T1000 (cell line): ENCODE measurements at places on chromosomes 2 and 18.

DNA sequence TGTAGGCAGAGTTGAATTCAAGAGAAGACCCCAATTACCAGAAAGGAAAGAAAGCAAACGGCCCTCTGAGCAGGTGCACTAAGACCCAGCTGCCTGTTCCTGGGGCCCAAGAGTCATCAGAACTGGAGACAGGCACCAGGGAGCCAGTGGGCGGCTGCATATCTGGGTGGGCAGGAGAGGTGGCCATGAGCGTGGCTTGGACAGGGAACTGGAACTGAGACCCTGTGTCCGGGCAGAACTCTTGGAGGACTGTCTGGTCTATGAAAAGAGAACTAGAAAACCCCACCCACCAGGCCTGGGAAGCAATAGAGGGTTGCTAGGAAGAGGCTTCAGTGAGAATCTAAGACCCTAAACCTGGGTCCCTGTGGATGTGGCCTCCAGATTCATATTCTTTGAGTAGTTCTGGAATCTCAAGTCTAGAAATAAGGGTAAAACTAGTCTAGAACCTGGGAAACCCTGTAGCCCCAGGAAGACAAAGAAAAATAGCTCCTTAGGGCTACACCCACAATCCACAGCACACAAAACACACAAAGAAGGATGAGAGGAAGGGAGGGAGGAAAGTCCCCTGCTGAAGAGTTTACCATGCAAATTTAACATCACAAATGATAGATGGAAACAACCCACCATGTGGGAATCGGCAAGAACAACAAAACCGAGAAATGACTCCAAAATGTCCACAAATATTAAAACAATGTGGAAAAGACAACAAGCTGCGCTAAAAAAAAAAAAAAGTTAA lies 147.0 kb downstream of the HDAC4 start:
- no peak for DNase-seq

DNA sequence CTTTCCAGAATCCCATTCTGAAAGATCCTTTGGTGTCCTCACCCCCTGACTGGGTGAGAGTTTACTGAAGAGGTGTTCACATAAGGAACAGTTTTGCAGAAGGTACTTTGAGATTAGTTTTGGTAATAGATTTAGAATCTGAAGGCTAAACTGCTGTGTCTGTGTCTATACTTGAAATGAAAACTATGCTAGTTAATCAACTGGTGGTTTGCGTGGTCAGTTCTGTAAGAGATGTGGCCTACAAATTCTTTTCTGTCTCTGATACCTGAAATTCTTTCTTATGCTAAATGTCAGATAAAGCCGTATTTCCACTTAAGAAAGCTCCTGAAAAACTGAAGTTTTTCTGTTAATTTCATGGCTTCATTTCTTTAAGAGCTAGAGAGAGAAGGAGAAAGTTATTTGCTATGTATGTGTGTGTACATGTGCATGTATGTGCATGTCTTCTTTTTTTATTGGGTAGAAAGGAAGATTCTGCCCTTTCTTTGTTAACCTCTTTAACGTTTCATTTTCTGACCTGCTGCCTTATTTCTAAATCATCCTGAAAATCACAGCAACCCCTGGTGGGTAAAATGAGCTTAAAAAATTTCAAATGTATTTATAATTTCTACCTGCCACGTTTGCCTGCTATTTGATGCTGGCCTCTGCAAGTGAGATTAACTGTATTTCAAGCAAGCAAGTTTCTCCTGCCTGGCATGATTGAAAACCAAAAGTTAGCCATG lies 552.0 kb upstream of the NRP2 start:
- DNase-seq = no peak

DNA sequence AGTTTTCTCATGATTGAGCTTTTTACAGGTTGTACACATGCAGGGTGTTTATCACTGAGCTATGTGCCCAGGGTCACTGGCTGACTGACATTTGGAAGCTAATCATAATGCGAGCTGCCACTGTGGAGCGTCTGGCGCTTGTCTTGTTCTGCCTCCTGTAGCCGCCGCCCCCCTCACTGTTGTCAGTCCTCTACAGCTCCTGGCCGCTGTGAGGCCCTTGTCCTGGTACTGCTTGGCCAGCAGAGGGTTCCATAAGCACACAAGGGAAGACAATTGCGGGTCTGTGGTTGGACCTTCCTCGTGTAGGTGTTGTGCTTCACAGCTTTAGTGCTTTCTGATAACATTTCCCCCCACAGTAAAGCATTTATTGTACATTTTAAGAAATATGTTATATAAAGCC lies 105.6 kb upstream of the LDLRAD4 start:
- DNase-seq = no peak

GRCh38 chr2:151905963-151906632 lies 77.9 kb upstream of the ARL5A start:
- no peak for DNase-seq

DNA sequence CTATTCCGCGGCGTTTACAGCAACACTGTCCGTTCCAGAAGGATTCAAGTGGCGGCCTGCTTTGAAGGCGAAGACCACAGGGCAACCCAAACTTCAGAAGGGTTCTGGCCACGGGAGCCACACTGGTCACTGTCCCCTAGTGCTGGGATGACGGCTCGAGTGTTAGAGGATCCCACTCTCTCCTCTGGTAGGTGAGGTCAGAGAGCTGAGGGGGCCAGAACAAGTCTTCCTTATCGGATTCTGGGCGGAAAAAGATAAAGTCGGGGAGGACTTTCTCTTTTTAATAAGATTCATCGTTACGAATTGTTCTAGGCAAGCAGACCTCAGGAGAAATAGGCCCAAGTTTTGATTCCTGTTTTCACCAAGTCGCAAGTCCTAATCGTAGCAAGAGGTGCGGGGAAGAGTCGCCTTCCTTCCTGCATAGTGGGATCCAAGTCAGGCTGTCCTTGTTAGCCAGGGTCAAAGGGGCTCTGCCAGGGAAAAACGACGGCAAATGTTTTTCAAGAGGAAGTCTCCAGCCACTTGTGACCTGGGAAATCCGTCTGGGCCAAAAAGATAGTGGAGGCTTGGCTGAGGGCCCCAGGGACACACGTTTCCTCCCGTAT lies 864 bp upstream of the MYL12A start:
- no peak for DNase-seq

DNA sequence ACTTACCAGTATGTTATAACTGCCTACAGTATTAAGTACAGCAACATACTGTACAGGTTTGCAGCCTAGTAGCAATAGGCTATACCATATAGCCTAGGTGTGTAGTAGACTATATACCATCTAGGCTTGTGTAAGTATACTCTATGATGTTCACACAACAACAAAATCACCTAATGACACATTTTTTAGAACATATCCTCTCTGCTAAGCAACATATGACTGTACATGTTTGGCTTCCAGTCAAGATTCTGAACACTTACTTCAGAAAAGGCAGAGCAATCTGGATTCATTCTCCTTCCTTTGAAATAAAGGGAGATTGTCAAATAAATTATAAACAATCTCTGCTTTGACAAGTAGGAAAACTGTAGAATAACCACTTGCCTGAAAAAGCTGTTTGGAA lies 81.8 kb downstream of the EXOC6B start:
- no peak for DNase-seq

GRCh38 chr2:27573452-27573851 lies 9.4 kb upstream of the ZNF512 start:
- DNase-seq = no peak

DNA sequence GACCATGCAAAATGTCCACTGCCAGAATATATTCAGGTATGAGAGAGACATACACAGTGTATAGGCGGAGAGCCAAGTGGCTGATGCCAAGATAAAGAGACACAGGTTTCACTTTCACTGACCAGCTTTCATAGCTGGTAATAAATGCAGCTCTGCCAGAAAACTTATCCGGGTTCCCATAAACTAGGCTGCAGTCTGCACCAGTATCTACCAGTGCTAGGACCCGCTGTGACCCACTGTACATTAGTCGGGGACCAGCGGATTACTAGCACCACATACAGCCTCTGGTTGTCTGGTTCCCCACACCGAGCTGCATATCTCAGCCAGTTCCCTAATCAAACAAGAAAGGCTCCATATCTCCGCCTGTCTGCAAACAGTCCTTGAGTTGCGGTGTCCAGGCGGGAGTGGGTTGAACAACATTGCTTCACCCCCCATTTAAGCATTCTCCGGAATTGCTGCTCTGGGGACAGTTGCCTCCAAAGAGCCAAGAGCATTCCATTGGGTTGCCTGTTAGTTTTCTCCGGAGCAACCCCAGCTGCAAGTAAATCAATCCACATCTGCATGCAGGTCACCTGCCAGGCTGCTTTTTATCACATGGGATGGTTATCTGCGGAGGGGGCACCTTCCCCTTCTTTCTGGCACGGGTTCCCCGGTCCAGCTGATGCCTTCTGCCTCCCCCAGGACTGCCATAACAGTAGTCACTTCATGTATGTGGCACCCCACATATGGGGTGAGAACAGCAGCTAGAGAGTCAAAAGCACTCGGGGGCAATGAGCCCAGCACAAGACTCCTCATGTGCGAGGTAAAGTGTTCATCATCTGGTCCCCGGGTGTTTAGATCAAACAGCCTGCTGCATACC lies 18.0 kb upstream of the KLHL23 start:
- DNase-seq = no peak

DNA sequence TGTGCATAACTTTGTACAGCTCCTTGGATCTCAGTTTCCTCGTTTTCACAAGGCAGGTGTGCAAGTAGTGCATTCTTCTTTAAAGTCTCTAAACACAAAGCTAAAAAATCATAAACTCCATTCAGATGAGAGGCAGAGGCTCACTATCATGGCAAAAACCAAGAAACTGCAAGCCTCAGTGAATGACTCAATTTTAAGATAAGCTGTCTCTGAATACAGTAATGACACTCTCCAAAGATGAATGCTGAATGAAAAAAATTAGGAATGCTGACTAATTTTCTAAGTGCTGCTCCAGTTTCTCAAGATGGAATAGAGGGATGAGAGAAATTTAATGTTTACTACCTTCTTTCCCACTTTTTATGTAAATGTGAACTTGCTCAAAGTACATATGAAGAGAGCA lies 17.2 kb downstream of the B4GALT6 start:
- DNase-seq = no peak

GRCh38 chr2:32940316-32940997 lies 6.3 kb upstream of the LTBP1 start:
- DNase-seq = no peak

DNA sequence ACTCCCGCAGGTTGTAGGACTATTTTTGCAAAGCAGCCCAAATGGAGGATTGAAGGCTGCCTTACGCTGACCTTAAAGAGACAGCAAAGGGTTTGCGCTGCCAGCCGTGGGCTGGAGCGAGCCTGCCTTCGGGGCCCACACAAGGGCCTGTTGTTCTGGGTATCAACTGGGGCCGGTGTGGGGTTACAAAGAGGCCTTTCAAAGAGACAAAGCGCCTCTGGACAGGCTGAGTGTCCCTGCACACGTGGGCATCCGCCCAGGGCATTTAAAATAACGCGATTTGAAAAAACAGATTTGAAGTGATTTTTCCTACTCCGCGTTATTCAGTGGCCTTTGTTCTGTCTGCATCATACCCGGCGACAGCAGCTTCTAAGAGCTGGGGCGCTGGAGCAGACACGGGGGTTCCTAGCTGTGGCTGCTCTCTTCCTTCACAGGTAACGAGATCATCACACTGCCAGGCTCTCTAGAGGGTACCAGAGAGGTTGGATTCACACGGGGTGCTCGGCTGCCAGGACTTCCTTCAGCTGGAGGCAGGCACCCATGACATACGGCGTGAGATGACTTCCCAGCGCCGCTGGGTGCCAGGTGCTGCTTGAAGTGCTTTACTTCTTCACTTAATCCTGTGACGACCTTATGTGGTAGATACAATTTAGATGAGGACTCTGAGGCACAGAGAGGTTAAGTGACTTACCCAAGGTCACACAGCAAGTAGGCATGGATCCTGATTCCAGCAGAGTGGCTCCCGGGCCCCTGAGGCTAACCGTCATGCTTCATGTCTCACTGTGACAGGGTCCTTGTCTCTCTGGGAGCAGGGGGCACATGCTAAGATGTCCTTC lies 32.2 kb downstream of the MAL start:
- no peak for DNase-seq

- no peak for DNase-seq
Measured at GRCh38 chr18:62634979-62635630, 80.2 kb upstream of the PHLPP1 start.

GRCh38 chr2:128727914-128728313 lies 409.2 kb upstream of the HS6ST1 start:
- DNase-seq = no peak

DNA sequence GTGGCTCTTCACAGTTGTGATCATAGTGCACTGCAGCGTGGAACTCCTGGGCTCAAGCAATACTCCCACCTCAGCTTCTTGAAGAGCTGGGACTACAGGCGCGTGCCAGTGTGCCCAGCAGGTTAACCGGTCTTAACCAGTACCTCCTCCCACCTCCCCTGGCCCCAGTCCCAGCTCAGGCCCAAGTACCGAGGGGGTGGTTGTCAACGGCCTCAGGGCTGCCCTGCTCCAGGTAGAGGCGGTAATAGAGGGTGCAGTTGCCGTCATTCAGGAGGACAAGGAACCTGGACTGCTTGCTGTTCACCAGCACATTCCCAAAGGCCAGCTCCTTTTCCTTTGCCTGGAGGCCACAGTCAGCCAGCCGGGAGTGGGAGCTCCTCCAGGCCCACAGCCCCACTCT lies 19.7 kb downstream of the CFAP65 start:
- no peak for DNase-seq

DNA sequence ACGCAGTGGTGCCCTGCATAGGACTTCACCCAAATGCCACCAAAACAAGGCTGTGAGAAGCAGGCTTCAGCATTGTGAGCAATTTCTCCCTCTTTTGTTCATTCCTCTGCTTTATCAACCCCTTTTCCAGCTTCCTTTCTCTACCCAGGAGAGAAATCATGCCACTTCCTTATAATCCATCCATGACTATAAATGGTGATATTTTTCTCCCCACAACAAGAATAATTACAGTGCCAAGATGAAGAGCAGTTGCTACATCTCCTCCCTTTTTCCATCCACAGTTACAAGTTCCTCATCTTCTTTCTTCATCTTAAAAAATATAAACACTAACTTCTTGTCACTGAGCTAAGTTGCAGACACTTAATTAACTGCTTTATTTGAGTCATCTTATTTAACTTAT lies 167.2 kb downstream of the ANTXR1 start:
- DNase-seq = no peak

- no peak for DNase-seq
Measured at GRCh38 chr18:79740521-79741361, 57.0 kb upstream of the KCNG2 start.

DNA sequence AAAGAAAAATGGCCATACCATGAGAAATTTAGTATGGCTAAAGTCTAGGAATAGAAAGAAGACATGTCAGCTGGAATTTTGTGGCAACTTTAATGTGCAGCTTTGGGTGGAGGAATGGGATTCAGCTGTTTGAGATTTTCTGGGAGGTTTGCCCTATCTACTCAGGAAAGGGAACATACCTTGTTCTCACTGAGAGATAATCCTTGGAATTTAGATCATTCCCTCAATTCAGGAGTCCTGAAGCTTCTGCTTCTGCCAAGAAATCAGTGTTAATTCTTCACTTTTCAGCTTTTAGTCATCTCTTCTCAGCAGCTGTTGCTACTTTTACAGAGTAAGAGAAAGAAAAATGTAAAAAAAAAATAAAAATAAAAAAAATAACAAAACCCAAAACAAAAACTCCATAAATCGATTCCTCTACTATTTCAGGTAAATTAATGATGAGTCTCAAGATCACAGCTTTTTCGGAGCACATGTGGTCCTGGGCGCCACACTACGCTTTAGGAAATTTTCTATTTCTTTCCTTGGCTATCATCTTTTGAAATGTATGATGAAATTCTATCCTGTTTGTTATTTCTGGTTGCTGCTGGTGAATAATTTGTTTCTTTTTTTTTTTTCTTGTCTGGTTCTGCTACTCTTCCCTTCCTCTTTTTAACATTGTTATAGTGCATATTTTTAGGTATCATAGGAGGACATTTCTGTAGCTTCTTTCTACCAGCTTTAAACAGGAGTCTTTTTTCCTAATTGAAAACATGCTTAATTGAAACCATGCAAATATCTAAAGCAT lies 18.9 kb upstream of the BAZ2B start:
- no peak for DNase-seq

GRCh38 chr2:176682278-176682677 lies 413.0 kb downstream of the MTX2 start:
- DNase-seq = no peak
